ENCODE measurements at places on chromosomes 7 and 10. TPM values are rescaled to one million over a fixed set of nuclear protein-coding genes. Genes with fewer than 3 reads are reported as not detected.
A peak's percentile ranks its signal among the peaks of the same experiment; 100 is the strongest.

Gene MARCHF5
- total RNA-seq: 37.3 TPM

Gene MNX1
- total RNA-seq: 14.5 TPM

Gene STAG3
- total RNA-seq: 1.4 TPM

Gene UNCX
- total RNA-seq: not detected

Gene AS3MT
- 1.9 TPM for total RNA-seq

Gene MYO3A
- total RNA-seq: 1.4 TPM

Gene BLVRA
- 5.4 TPM for total RNA-seq

Gene TAS2R3
- 0.94 TPM for total RNA-seq

Gene CRTAC1
- total RNA-seq: 1.4 TPM

Gene ELFN1
- total RNA-seq: 0.40 TPM

Gene TMEM254
- total RNA-seq: 15.7 TPM

Gene KLF6
- total RNA-seq: 299 TPM

Gene HMX2
- total RNA-seq: 0.15 TPM

Gene TRIM50
- not detected for total RNA-seq

Gene GSTK1
- total RNA-seq: 272 TPM

DNA sequence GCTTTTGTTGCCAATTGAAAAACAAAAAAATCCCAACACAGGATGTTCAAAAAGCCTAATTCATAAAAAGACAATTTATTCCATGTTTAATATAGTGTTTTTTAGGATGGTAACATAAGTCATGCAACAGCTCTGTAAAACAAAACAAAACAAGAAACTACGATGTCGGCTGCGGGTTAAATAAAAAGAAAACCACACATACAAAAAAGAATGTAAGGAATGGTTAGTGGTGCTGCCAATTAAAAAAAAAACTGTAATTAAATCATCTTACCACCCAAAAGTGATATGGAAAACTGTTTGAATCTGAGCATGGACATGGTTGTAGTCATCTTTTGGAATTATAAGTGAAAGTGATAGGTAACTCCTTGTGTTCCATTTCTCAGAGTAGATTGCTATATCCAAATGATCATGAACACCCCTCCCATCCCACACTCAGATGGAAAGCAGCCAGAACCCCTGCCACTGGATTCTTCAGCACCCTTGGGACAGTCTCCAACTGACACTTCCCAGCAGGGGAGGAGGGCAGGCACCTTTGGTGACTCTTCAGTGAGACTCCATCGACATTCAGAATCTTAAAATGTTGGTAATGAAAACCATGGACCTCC lies 14.3 kb upstream of the DAGLB start:
- no peaks in the 10 kb centered on the region for H3K4me1 ChIP-seq
- DNase-seq: no peak
- no peaks in the 10 kb centered on the region for H3K27me3 ChIP-seq
- H3K36me3 ChIP-seq: no peaks in the 10 kb centered on the region
- no peak overlapping the region for H3K27ac ChIP-seq

GRCh38 chr7:138481447-138482380 lies 21.7 kb downstream of the TRIM24 start:
- H3K27ac ChIP-seq: no peak overlapping the region
- H3K36me3 ChIP-seq: no peaks in the 10 kb centered on the region
- peaks cover 6% of the 10 kb centered on the region for H3K4me1 ChIP-seq
- no peak for DNase-seq

GRCh38 chr10:63665670-63666134 lies 144.5 kb downstream of the REEP3 start:
- H3K27ac ChIP-seq: no peak overlapping the region
- no peaks in the 10 kb centered on the region for H3K27me3 ChIP-seq
- H3K36me3 ChIP-seq: no peaks in the 10 kb centered on the region
- no peak for DNase-seq

- H3K36me3 ChIP-seq: no peaks in the 10 kb centered on the region
Measured at GRCh38 chr10:117345143-117345542, 30.1 kb downstream of the PDZD8 start.

GRCh38 chr7:122752583-122752982 lies 49.9 kb upstream of the RNF148 start:
- H3K27ac ChIP-seq: no peak overlapping the region
- H3K4me3 ChIP-seq: no peak overlapping the region
- H3K4me1 ChIP-seq: no peaks in the 10 kb centered on the region
- no peaks in the 10 kb centered on the region for H3K27me3 ChIP-seq
- H3K36me3 ChIP-seq: no peaks in the 10 kb centered on the region

DNA sequence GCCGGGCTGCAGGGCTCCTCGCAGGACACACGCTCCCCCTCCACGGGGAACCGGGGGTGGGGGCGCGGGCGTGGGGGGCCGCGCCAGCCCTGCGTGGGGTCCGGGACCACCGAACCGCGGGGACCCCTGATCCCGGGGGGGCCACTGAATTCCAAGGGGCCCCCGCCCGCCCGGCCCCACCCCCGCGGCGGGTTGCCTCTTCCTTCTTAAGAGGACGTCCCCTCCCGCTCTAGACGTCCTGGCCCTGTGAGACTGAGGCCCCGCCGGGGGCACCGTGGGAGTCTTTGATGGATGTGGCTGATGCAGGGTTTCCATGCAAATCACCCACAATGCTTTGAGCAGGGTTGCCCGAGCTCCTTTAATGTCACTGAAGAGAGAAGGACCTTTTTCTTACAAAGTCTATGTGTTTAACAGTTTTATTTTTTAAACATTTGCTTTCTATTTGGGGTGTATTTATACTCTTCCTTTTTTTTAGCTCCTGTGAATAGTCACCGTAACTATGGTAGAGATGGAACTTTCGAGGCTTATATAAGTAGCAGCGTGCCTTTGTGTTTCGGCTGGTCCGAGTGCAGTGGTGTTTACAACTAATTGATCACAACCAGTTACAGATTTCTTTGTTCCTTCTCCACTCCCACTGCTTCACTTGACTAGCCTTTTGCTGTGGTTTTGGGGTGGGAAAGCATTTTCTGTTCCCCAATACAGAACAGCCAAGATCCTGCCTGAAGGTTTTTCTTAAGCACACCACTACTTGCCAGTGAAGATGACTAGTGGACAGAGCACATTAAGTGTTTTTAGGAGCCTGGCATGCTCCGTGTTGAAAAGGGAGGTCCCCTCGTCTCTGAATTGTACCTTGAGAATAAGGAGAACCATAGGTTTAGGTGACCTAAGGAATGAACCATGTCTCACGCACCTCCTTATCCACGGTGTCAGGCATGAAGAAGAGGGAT lies 44.8 kb downstream of the PDIA4 start:
- no peaks in the 10 kb centered on the region for H3K36me3 ChIP-seq
- no peak overlapping the region for H3K27ac ChIP-seq
- peak; percentile 38 for DNase-seq

DNA sequence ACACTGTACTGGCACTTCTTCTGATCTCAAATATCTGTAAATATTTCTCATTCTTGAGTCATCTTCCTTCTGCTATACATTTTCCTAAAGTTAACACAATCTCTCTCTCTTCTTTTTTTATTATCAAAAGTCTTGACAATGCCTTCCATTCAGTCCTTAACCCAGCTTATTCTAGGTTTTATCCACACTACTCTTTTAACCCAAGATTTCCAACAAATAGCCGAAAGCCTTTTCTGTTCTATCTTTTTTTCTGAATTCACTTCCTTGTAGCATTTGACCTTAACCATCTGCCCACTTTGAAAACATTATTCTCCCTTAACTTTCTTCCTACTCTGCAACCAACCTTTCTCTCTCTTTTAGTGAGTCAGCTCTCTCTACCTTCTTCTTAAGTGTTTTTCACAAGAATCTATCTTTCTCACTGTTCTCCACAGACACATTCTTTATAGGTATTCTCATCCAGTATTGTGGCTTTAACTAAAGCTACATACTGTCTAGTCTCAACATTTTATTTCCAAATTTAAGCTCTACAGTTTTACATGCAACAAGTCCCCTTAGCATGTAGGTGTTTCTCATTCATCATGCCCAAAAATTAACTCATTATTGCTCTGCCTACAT lies 915.6 kb downstream of the KCNMA1 start:
- no peaks in the 10 kb centered on the region for H3K36me3 ChIP-seq
- no peaks in the 10 kb centered on the region for H3K27me3 ChIP-seq
- H3K4me3 ChIP-seq: no peak overlapping the region
- no peak overlapping the region for H3K27ac ChIP-seq

GRCh38 chr10:117226813-117227451 lies 14.0 kb upstream of the SLC18A2 start:
- H3K4me3 ChIP-seq: no peak overlapping the region
- DNase-seq: peak; percentile 43
- H3K4me1 ChIP-seq: no peaks in the 10 kb centered on the region
- H3K27me3 ChIP-seq: no peaks in the 10 kb centered on the region

- H3K27ac ChIP-seq: no peak overlapping the region
- peaks cover 6% of the 10 kb centered on the region for H3K4me1 ChIP-seq
- no peaks in the 10 kb centered on the region for H3K27me3 ChIP-seq
- DNase-seq: no peak
Measured at GRCh38 chr7:101943889-101944600, 126.6 kb downstream of the CUX1 start.

DNA sequence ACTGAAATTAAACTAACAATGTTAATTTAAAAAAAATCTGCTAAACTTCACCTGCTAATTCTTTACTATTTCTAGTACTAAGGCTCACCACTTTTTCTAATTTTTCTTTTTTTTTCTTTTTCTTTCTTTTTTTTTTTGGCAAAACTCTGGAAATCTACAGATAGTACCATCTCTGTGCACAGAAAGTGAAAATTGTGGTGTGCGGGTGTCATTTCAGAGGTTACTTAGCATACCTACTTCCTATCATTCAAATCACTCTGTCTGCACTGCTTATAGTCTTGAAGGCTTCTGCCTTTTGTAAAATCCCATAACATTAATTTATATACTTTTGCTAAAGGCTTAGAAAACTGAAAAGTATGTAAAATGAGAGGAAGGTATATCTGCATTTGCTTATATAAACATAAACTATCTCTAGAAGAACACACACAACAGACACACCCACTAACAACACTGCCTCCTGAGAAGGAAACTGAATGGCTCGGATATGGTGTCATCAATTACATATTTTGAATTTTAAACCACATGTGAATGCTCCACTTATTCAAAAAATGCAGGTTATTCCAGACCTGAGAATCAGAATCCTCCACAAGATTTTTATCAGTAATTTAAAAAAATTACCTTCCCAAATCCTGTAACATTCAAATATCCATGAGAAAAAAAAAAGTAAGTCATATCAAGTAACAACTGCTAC lies 229.5 kb downstream of the PARD3 start:
- H3K4me3 ChIP-seq: no peak overlapping the region
- no peak for DNase-seq
- no peaks in the 10 kb centered on the region for H3K4me1 ChIP-seq
- H3K27ac ChIP-seq: no peak overlapping the region

DNA sequence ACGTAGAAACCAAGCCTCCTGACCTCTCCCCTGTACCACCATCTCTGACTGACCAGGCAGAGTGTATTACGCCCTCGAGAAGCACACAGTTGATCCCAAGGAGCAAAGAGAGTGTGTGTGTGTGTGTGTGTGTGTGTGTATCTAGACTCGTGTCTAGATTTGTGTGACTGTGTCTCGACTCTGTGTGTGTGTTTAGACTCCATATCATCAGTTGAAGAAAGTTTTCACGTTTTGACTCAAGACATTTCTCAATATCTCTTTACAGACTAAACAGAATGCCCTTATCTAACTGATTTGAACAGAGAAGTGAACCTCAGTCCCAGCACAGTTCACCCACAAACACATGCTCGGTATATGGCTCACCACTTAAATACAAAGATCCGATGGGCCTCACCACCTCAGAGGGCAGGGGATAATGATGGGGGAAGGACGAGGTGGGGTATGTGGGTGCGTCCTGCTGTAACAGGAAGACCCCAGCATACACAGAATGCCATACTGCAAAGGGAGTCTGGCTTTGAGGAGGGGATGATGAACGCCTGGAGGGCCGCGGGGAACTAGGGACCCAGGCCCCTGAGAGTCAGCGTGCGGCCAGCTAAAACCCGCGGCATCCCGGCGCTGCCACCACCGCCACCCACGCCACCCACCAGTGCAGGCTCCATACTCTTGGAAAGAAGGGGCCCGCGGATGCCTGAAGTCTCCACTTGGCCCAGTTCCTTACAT lies 780 bp downstream of the ALDH18A1 start:
- DNase-seq: peak; percentile 34
- peaks cover 11% of the 10 kb centered on the region for H3K36me3 ChIP-seq
- H3K4me3 ChIP-seq: peak overlapping the region; percentile 82
- no peaks in the 10 kb centered on the region for H3K27me3 ChIP-seq

- no peaks in the 10 kb centered on the region for H3K27me3 ChIP-seq
- H3K4me3 ChIP-seq: no peak overlapping the region
- H3K4me1 ChIP-seq: no peaks in the 10 kb centered on the region
- H3K27ac ChIP-seq: no peak overlapping the region
Measured at GRCh38 chr7:608954-609353, 89.3 kb upstream of the PDGFA start.

- DNase-seq: peak; percentile 28
- H3K27ac ChIP-seq: peak within 1 kb of the TSS; percentile 34
- peaks cover 28% of the 10 kb centered on the region for H3K27me3 ChIP-seq
Measured at GRCh38 chr7:33905389-33906032, at the start of gene BMPER. Gene BMPER (plus strand): TSS chr7:33905539. CDS start chr7:33905614, 75 bp downstream.

- no peak overlapping the region for H3K4me3 ChIP-seq
- H3K27ac ChIP-seq: no peak overlapping the region
- DNase-seq: no peak
Measured at GRCh38 chr10:70899096-70899495, 10.7 kb upstream of the PCBD1 start.

GRCh38 chr10:72061491-72061890 lies 26.9 kb downstream of the SPOCK2 start:
- H3K36me3 ChIP-seq: no peaks in the 10 kb centered on the region
- peaks cover 4% of the 10 kb centered on the region for H3K4me1 ChIP-seq
- H3K27ac ChIP-seq: no peak overlapping the region
- no peaks in the 10 kb centered on the region for H3K27me3 ChIP-seq
- DNase-seq: no peak
- H3K4me3 ChIP-seq: no peak overlapping the region

GRCh38 chr10:123379156-123379555 lies 225.0 kb downstream of the BUB3 start:
- no peak for DNase-seq
- H3K36me3 ChIP-seq: no peaks in the 10 kb centered on the region
- no peaks in the 10 kb centered on the region for H3K27me3 ChIP-seq
- H3K4me3 ChIP-seq: no peak overlapping the region
- no peaks in the 10 kb centered on the region for H3K4me1 ChIP-seq

DNA sequence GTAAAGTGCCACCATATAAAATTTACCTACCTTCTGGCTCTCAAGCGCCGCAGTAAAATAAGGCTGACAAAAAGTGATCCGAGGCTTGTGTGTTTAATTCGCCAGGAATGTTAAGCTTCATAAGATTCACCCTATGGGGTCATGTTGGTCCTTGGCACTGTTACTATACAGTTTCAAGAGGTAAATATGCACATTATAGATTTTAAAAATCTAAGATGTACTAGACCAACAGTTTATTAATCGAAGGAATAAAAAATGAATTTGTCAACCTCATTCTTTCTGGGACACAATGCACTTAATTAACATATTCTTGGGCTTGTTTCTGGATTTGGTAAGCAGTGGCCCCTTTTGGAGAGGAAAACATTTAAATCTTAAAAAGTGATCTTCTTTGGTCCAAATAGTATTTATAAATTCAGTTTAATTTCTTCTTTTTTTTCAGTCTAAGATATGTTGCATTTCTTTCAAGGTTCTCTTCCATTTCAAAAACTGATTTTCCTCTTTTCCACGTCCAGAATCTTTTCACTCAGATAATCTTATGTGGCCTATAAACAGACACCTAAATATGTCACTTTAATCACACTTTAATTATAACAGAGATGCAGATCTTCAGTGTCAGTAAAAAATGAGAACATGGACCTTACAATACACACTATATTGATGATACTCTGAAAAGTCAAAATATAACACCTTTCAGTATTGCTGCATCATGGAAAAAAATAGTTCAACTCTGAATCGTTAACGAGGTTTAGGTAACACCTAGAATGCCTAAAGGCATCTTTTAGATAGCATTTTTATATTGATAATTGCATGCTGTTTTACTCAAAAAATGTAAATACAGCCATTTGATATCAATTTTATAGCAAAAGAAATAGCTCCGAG lies 3.8 kb upstream of the SKIDA1 start:
- no peaks in the 10 kb centered on the region for H3K4me1 ChIP-seq
- H3K36me3 ChIP-seq: no peaks in the 10 kb centered on the region
- no peak overlapping the region for H3K4me3 ChIP-seq
- peaks cover 5% of the 10 kb centered on the region for H3K27me3 ChIP-seq
- no peak for DNase-seq

Measured in colonic mucosa (tissue), 4 donors.